ENCODE measurements at places on chromosomes 16 and 17.

DNA sequence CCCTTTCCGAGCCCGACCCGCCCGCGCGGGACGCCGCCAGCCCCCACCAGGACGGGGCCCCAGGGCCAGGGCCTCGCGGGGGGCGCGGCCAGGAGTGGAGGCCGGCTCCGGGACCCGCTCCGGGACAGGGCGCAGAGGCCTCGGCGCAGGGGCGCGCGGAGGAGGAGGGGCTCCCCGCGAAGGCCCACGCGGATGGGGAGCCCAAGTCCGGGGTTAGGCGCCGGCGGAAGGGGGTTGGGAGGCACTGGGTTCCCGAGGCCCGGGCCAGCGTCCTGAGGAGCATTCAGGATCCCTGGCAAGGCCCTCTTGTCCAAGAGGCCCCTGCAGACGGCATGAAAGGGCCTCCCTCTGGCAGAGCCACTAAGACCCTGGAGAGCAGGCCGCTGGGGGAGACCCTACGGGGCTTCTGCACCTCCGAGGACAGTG, 57.8 kb upstream of the CIBAR2 start:
- DNase-seq: no peak

- no peak for DNase-seq
These were observed 538.7 kb upstream of the HSBP1 start for GRCh38 chr16:83269048-83269447.

DNA sequence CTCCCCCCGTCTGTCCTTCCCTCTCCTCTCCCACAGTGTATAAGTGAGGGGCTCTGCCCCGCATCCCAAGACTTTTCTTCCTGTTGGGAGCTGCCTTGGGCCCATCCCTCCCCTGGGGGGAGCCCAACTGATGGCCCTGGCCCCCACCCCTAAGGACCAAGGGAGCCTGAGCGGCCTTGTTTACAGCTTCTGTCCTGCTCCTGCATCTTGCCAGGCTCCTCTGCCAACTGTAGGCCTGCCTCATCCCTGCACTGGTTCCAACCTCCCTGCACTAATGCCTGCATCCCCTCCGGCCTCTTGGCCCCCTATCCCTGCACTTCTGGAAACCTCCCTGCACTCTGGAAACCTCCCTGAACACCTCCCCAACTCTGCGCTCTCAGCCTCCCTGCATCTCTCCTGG, 1.4 kb upstream of the PAGR1 start:
- no peak for DNase-seq

DNA sequence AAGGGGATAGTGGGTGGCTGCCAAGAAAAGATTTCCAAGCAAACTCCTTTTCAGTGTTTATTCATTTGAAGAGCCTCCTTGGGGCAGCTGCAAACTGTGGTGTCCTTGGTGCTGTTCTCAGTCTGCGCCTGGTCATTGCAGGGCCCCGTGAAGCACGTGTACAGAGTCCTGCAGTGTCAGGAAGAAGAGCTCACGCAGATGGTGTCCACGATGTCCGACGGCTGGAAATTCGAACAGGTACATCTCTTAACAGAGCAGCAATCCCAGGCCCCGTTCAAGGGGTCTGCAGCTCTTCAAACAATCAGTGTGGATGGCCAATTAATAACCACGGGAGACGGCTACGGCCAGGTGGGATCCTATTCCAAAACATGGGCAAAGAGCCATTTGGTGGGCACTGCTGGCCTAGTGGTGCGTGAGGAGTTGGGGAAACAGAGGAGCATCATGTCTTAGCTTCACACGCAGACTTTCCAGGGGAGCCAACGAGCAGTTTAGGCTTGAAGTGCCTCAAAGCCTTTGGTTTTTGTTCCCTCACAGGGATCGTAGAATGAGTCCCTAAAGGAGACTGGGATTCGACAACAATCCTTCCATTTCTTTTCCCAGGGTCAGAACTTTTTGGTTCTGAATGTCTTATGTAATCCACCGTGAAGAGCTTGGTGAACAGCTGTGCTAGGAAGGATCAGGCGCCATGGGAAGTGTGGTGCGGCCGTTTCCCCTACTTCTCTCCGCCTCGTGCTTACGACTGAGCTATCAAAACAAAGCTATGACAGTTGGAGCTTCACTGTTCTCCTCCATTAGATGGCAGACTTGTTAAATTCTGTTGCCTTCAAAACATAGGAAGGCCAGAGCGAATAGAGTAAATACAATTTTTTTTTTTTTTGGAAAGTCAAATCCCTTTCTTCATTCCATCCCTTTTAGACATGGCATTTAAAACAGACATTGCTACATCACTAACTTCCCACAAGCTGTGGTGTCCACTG, 12.6 kb downstream of the KCTD2 start:
- no peak for DNase-seq

Measured in CD8-positive, alpha-beta memory T cell (primary cell).